Stimulated activated CD8-positive, alpha-beta memory T cell treated with anti-CD3 and anti-CD28 coated beads, Interleukin-15, amount 100 ng/mL, for 24 hours (primary cell): ENCODE measurements at places on chromosomes 5 and 9.

- no peak for DNase-seq
Observed at GRCh38 chr9:27142299-27142930, 33.4 kb downstream of the TEK start.

- no peak for DNase-seq
Observed at GRCh38 chr5:113205807-113206206, 229.0 kb downstream of the TSSK1B start.

DNA sequence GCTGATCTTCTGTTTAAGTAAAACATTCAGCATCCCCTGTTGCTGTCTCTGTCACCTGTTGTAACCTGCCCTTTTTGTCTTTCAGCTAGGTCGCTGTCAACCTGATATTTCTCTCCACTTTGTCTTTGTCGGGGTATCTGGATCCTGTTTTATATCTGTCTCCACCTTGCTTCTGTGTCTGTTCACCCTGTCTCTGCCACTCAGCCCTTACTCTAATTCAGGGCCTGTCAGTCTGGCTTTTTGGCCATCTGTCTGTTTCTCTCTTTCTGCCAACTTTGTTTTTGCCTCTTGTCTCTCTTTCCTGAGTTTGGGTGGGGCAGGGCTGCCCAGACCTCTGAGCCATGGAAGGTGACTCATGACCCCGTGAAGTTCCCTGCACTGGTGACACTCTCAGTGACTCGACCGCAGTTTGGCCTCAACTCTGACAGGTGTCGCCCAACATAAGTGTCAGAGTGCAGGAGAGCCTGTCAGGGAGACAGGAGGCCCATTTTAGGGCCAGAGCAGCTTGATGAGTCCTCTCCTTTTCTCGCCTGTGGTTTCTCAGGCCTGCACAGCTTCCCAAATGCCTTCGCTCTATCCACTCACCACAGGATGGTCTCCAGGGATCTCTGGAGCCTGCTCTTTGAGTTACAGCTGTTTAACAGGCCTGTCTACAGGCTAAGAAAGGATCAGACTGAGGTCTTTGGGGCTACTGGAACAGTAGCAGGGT lies 868 bp downstream of the ZBTB43 start:
- DNase-seq, result peak; percentile 38

DNA sequence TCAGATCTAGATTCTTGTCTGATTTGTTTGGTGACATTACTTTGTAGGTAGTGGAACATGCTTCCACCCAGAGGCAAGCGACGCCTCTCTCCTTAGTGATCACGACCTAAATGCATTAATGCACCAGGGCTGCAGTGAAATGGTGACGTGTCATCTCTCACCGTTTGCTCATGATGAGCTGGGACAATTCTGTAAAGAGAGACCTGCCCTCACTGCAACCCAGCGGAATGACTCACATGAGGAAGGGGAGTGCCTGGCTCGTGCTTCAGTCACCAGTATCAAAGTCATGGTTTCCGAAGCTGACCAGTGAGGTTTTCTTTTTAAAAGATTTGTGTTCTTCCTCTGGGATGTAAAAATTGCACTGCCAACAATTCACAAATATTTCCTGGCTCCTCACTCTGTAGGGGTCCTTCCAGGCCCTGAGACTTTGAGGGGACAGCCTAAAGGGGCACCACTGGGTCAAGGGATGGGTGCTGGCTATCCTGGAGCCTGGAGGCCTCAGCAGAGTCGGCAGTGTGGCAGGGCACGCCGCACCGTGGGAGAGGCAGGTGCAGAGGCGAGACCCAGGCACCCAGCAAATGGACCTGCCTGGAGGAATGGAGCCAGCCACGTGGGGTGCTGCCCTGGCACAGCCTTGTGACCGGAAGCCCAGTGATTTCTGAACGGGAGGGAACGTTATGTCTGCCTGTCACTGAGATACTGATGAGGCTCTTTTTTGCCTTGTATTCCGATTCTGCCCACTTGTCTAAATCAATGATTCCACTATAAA lies 17.3 kb downstream of the QSOX2 start:
- DNase-seq, result no peak

GRCh38 chr9:105359892-105360291 lies 87.9 kb upstream of the FSD1L start:
- no peak for DNase-seq

- DNase-seq, result no peak
Observed at GRCh38 chr9:73011181-73011750, 58.4 kb upstream of the ALDH1A1 start.

GRCh38 chr5:110969502-110969901 lies 102.0 kb upstream of the TSLP start:
- DNase-seq, result no peak
